ENCODE measurements at places on chromosomes 16 and 17. TPM values are rescaled to one million over a fixed set of nuclear protein-coding genes. Genes with fewer than 3 reads are reported as not detected.

Gene SDR42E1
- 9.5 TPM for total RNA-seq

Gene GLOD4
- 121 TPM for total RNA-seq

- DNase-seq = no peak
Measured at GRCh38 chr16:59148056-59148768, 414.1 kb upstream of the GOT2 start.

GRCh38 chr17:40064971-40065768 is 2.4 kb downstream of the THRA start:
- DNase-seq = no peak

DNA sequence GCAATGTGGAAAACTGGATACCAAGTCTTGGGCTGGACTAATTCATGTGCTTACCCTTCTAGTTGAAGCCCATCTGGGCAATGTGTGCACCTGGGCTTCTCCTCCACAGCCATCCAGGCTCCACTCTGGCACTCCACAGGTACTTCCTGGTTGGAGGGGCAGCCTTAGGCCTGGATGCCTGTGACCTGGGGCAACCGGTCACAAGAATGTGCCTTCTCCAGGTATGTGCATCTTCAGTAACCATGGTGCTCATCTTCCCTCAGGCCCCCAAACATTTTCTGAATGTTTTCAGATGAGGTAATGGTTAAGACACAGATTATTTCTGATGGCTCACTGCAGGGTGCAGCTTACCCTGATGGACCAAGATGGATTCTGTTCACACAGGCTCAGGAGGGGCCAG is 11.1 kb downstream of the C16orf86 start:
- no peak for DNase-seq

DNA sequence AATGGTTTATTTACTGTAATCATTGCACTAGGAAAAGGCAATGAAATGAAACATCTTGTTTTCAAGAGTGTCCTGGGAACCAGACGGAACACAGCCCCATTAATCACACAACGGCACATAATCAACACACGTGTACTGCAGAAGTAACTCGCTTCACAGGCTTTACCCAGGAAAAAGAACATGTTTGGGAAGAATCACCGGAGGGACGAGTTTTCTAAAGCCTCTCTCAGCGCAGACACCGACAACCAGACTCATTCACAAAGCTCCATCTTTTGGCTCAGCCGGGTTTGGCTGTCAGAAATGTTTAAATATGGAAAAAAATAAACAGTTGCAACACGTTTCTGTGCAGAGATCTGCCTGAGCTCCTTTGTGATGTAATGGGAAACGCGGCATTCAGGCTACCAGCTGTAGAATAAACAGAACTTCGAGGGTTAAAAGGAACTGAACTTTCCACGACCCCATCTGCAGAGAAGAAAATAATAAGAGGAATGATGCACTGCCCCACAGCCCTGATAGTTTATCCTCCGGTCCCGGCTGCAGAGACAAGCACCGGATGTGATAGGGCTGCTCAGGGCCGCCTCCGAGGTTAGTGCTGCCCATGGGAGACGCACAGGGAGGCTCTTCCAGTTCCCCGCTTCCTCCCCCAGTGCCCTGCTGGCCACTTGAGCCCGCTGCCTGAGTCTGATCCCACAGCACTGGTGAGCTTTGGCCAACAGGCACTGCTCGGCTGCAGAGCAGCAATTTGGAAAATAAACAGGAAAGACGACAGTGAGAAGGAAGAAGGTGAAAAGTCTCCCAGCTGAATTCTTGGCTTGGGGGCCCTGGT is 119.8 kb downstream of the HIC1 start:
- DNase-seq = no peak
